ENCODE measurements at places on chromosomes 6 and 20.

- DNase-seq = no peak
Measured at GRCh38 chr6:165871571-165871970, 208.5 kb upstream of the PDE10A start.

DNA sequence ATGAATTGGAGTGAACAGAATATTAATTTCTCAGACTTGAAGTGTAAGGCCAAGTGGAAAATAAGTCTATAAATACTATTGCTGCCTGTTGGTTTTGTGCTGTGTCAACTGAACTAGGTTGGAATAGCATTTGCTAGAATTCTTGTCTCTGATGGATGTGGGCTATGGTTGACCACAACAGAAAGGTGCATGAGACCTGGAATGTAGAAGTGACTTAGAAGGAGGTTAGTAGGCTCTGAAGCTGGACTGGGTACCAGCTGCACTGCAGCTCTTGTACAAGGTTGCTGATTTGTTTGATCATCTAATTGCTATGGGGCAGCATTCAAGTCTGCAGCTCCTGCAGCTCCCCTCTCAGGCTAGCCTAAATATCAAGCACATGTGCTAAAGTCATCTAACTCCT is 479.0 kb upstream of the NRSN1 start:
- no peak for DNase-seq

DNA sequence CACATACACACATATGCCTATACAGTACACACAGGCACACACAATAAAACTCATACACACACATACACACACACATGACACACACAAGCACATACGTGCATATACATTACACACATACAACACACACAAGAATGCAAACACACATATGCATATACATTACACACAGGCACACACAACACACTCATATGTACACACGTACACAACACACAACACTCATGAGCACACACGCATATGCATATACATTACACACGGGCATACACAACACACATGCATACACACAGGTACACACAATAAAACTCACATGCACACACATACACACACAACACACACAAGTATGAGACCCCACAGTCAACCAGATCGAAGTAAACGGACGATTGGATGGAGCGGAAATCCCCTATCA is 238.2 kb downstream of the ERMARD start:
- DNase-seq = no peak

DNA sequence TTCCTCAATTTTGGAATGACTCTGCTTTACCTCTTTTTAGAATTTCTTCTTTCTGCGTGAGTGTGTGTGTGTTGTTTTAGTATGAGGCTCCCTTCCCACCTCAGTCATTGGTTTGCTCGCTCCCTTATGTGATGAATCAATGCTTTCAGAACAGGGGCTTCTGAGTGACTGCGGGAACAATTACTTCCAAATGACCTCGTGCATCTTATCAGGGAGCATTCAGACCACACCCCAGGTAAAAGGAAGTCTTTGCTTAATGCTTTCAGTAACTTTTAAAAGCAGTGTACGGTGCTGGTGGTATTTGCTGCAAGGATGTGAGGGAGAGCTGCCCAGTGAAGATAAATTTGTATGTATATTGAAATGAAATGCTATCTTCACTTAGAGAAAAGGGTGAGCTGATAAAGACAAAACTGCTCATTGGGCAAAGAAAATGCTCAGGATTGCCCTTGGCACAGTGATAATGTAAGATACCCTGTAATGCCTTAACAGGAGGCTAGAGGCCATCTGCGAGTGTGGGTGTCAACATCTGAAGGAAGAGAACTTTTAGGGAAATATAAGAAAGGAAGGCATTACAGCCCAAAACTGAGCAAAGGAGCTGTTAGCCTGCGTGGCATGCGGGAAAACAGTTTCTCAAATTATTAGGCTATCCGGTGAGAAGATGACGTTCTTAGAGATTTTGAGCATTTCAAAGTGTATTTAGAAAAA is at the start of gene MLIP:
TSS of gene MLIP (plus strand) at position 103 of the 705 bp plus-strand sequence. CDS start at position 140, 37 bp downstream.
- no peak for DNase-seq

DNA sequence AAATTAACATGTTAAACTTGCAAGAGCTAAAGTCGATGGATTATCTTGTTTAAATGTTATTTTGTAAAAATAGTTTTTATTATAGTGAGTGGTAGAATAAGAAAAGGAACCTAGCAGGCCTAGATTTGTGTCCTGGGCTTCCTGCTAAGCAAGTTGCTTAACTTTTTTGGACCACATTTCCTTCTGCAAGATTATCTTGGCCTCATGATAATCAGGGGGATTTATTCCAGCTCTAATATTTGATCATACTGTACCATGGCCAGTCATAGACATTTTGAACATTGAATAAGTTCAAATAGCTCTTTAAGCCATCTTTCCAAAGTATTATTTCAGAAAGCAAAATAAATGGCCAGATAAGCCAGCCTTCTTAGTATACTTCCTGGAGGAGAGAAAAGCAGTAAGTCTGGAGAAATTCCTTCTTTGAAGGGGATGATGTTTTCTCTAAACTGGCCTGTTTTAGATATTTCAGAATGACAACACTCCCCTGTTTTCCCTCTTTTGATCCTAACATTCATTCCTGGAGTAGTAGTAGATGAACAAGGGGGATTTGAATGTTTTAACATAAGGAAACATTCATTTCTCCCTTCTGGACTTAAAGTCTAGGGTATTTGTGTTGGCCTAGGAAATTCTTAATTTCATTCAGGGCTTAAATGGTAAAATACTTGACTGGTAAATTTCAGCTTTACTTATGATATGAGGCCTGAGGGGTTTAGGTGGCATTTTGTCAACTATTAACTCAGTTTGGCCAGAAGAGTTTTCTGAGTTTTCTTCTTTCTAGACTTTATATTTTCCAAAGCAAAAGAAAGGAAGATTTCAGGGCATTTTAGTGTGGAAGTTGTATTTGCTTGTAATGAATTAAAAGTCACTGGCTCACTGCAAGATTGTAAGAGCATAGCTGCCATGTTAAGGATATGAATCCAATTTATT is 108.8 kb upstream of the SCGN start:
- no peak for DNase-seq

DNA sequence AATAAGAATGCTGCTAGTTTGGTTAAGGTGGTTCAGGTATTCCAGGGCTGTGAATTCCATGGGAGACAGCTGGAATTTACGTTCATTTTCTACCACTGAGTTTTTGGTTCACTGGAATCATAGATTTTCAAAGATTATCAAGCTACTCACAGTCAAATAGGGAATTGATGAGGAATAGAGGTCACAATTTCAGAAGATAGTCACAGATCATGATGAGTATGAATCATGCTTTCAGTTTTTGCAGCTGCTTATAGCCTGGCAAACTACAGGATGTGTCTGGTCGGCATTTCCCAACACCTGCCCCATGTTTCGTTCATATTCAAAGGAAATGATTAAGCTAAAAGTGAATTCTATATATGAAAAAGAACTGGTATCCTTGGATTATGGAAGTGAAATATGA is 58.7 kb downstream of the BCKDHB start:
- no peak for DNase-seq

GRCh38 chr6:6972456-6972855 is 135.3 kb upstream of the RREB1 start:
- DNase-seq = no peak

GRCh38 chr6:162118706-162119105 is 608.9 kb downstream of the PRKN start:
- DNase-seq = no peak

DNA sequence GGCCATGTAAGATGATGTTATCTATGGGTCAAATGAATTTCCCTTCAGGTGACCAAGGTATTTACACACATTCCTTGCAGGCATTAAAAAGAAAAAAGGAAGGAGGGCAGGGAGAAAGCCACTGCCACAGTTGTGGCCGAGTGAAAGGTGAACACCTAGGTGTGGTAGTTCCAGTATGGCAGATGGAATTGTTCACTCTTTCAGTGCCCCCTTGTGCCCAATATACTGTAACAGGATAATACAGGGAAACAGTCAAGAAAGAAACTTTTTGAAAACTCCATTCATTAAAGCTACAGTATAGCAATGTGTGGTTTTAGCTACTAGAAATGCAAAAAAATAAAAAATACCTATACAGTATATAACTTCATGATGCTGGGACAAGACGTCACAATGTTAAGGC is 52.1 kb downstream of the BMP2 start:
- no peak for DNase-seq

- DNase-seq = no peak
Measured at GRCh38 chr6:39852324-39852723, 60.1 kb downstream of the DAAM2 start.

GRCh38 chr6:166924531-166924930 is 31.8 kb downstream of the RNASET2 start:
- no peak for DNase-seq

- no peak for DNase-seq
Measured at GRCh38 chr6:7267071-7267465, 45.9 kb downstream of the SSR1 start.

DNA sequence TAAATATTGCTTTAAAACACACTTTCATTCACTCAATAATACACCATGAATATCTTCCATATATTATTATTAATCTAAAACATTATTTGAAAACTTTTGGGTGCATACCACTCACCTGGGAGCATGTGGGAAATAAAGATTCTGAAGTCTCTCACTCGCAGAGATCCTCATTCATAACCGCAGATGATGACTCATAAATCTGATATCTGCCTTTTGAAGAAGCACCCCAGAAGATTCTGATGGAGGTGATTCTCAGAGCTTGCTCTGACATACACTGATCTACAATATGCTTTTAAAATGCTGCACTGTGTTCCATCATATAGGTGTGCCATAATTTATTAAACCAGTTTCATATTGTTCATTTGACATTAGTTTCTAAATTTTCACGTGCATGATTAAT is 135.0 kb upstream of the SGK1 start:
- peak; percentile 16 for DNase-seq

DNA sequence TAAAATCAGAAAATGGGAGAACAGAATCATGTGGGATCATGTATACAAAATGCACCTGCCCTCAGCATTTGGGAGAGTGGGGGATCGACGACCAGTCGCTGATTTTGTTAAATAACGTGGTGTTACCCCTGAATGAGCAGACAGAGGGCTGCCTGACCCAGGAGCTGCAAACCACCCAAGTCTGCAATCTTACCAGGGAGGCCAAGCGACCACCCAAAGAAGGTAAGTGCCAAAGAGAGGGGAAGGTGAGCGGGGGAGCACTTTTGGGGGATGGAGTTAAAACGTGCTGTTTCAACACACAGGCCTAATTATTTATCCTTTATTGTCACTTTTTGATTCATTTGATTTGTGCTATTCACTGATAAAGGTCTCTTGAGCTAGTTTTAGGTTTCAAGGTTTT is 4.1 kb downstream of the ADGRB3 start:
- DNase-seq = no peak

DNA sequence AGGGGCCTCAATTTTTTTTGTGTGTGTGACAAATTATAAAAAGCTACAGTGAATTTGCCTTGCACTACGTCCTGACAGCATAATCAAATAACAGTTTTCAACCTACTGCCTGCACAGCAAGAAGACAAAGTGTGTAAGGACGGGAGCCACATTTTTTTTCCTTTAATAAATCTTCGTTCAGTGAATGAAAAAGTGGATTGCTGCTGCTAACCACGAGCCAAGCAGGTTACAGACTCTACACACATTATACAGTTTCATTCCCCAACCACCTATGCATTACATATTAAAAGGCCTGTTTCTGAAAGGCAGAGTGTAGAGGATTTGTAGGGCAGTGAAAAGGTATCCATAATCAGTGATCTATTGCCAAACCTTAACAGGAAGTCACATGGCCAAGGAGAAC is 570.0 kb upstream of the BTBD3 start:
- no peak for DNase-seq

DNA sequence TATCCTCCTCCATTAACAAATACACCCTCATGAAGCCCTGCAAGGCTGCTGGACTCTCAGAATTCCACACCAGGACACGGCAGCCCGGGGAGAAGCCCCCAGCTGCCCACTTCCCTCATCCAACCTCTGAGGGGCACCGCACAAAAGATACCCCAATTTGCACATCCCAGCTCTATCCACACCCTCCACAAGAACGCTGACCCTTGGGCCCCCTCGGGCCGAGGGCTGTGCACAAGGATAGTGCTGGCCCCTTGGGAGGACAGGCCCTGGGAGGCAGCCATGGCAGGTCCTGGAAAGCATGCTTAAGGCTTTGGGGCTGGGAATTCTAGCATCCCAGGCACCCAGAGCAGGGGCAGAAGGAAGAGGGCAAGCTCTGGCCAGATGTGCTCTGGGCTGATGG is 112.8 kb upstream of the PRND start:
- DNase-seq = no peak

DNA sequence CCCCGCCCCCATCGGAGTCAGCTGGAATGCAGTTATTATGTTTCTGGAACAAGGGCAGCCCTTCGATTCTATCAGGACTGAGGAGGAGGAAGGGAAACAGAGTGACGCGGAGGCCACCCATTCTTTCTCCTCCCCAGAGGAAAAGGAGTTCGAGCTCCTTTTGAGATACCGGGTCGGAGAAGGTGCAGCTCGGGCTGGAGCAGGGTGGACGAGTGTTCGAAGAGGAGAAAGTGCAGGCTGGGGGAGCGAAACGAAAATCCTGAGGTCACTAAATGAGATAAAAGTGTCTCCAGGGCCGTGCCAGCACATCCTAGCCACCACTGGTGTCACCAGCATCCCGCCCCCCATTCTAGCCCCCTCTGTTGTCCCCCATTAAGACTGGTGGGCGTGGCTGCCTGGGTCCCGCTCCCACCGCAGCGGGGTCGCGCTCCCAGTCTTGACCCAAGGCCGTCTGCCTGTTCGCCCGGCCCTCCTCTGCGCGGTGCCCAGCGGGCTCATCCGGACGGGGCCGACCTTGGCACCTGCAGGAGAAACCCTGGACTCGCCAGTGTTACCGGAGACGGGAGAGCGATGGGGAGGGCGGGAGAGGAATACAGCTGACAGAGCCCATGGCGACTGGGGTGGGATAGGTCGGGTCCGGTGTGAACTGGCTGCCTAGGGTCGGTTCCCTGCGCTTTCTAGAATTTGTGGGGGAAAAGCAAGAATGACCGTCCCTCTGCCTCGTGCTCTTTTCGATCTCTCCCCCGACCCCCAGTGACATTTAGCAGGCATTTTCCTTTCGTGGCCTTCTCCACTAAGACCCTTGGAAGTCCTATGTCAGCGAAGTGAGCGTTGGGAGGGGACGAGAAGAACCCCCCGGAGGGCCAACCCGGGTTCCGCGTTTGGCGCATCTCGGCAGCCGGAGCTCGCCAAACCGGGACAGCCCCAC is 16.2 kb downstream of the FOXA2 start:
- DNase-seq = no peak

- no peak for DNase-seq
Measured at GRCh38 chr6:157531169-157531985, 150.4 kb downstream of the ZDHHC14 start.

- DNase-seq = peak; percentile 62
Measured at GRCh38 chr20:1654996-1655395, 2.6 kb downstream of the SIRPG start.

GRCh38 chr6:75409286-75409685 is 84.3 kb downstream of the FILIP1 start:
- no peak for DNase-seq

All from central memory CD4-positive, alpha-beta T cell (primary cell).